Stimulated activated CD8-positive, alpha-beta memory T cell treated with anti-CD3 and anti-CD28 coated beads, Interleukin-7, amount 100 ng/mL, for 1 hour (primary cell): ENCODE measurements at places on chromosomes 6 and 20.

- DNase-seq, result no peak
These were observed 182.3 kb downstream of the TBXT start for GRCh38 chr6:165985281-165985805.

DNA sequence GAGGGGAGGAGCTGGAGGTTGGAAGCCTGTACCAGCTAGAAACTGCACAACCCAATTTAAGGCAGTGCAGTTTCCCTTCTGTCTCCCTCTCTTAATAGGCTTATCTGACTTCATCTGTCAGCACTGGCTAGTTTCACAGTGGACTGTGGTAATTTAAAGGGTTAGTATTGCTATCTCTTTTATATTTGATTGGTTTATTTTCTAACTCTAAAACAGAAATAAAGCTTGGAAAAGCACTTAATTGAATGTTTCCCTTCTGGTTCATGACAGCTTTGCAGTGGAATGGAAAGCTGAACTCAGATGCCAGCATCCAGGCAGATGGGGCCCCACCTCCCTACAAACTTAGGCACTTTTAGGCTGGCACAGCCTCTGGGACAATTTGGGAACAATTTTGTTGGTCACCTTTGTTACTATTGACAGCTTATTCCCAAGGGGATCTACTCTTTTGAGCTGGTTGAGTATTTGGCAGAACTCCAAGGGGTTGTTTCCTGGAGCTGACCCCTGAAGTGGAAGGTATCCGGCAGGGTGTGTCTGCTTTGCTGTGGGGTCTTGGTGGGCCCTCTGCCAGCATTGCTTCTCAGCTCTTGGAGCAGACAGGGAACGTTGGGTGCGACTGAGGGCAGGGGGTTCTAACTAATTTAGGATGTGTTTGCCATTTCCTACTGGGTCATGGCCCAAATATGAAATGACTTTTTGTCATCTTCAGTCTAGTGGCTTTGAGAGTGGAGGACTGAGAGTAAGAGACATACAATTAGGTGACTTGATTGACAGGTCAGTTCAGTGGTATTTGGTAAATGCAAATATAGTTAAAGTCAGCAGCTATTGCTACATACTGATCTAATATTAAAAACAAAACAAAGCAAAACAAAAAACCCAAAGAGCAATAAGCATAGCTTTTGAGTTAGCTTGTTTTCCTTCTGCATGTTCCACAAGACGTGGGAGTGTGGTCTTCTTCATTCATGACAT lies 9.3 kb downstream of the SH3BGRL2 start:
- no peak for DNase-seq

- no peak for DNase-seq
These were observed 265.8 kb upstream of the TCF21 start for GRCh38 chr6:133623065-133623464.

DNA sequence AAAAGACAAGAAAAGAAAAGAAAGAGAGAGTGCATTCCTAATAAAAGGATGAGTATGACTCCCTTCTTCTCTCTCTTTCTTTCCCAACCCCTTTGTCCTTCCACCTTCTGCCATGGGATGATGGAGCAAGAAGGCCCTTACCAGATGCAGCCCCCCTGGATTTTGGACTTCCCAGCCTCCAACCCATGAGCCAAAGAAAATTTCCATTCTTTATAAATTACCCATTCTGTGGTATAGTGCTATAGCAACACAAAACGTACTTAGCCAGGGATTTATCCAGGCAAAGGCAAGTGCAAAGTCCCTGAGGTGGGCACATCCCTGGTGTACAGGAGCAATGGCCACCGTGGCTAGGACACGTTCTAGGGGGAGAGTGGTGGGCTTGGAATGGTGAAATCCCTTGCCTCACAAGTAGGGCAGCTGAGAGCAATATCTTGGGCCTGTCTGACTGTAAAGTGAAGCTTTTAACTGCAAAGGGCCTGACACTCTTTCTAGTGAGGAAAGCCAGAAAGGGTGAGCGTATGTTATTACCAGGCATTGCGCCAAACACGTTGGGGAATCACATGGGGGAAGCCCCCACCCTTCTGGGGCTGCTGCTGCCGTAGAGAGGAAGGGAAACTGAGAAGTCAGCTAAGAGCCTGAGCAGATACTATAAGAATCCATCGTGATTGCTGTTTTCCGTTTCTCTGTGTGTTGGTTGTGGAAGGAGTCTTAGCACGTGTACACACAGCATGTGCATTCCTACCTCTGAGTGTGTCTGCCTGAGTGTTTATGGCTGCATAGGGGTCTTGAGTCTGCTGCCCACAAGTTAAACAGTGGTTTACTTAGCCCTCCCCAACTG lies 50.7 kb upstream of the SIRPA start:
- no peak for DNase-seq

DNA sequence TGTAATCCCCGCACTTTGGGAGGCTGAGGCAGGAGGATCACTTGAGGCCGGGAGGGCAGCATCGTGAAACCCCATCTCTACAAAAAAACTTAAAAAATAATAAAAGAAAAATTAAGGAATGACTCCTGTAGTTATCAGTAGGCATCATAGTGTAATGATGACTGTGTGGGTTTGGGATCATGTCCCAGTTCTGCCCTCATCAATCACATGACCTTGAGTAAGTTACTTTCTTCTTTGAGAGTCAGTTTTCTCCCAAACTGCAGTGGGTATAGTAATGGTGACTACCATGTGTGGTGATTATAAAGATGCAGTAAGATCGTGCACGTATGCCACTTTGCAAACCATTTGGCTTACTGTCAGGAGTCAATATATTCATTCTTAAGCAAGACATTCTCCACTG lies 89.2 kb downstream of the TXNDC5 start:
- no peak for DNase-seq
